ENCODE measurements at places on chromosomes 7 and 10.

- no peak for DNase-seq
Measured at GRCh38 chr7:12584930-12585329, 14.4 kb downstream of the SCIN start.

DNA sequence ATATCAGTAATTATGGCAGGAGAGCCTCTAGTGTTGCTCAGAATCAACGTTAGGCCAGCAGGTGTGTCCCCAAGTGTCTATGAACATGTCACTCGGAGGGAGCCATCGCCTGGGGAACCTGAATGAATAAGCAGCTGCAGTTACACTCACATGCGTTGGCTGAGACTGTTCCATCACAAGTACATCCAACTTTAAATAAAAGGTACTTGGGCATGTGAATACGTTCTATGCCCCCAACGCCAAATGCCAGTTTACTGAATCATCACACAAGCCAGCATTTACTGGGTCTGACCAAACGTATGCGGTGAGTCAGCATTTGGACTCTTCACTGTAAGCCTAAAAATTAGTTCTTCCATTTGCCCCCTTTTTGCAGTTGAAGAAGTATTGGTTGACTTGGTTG is 207.6 kb upstream of the PLXNA4 start:
- DNase-seq: no peak

DNA sequence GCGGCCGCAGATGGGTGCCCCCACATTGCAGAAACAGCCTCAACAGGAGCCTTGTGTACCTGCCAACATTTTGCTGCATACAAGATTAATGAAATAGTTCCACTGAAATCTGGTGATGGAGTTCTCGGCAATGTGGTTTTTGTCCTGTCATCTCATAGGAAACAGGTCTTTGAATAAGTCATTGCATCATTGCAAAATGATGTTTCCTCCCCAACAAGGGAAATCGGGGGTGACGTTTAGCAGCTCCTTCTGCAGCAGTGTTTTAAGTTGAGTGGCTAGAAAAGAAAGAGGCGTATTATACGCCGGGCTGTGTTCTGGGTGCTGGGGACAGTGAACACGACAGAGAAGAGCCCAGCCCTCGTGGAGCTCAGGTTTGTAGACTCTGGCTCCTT is 177.0 kb downstream of the PRKAG2 start:
- no peak for DNase-seq

DNA sequence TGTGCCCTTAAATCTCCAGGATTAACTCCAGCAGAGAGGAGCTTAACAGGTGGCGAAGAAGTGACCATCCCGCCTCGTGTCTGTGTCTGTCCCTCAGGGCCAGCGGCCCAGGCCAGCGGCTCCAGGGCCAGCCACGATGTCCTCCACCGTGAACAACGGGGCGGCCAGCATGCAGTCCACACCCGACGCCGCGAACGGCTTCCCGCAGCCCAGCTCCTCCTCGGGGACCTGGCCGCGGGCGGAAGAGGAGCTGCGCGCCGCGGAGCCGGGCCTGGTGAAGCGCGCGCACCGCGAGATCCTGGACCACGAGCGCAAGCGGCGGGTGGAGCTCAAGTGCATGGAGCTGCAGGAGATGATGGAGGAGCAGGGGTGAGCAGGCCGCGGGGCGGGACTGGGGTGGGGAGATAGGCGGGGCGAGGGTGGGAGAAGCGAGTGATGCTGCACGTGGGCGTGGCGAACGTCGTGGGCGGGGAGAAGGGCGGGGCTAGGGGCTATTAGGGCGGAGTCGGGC is 33.3 kb downstream of the SRRM3 start:
- peak; percentile 74 for DNase-seq

DNA sequence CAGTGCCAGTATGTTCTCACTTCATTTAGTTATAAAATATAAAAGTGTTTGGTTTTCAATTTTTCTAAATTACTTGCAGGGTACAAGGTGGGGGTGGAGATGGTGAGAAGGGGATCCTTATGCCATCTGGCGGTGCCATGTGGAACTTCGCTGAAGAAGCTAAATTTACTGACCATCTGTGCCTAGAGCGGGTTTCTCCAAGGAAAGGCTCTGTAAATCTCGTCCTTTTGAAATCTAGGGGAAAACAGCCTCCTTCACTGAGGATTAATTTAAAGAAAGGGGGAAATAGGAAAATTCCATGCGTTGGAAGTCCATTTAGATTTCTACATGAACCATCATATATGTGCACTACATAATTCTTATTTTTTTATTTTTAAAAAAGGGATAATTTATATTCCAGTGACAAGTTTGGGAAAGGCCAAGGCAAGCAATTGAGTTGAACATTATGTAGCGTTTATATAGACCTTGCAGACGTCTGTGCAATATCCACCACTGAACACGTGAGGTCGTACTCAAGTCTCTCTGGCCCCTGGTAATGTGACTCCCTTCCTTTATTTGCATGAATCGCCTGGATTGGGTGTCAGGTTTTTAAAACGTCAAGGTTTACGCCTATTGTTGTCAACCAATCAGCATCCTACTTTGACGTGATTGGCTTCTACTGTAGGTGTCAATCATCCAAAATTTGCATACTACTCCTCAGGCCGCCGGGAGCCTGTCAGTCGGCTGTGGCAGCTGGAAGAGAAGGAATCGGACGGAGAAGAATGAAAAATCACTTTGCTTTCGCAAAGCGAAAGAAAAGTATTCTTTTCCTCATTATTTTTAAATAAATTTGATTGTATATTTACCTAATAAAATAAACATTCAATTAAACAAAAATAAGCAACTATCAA is 297.1 kb upstream of the NFE2L3 start:
- DNase-seq: no peak

GRCh38 chr7:2270495-2270894 is 28.5 kb downstream of the NUDT1 start:
- no peak for DNase-seq

GRCh38 chr10:15158972-15159371 is 9.5 kb downstream of the NMT2 start:
- DNase-seq: no peak

GRCh38 chr7:29109358-29109757 is 37.0 kb downstream of the CPVL start:
- no peak for DNase-seq

DNA sequence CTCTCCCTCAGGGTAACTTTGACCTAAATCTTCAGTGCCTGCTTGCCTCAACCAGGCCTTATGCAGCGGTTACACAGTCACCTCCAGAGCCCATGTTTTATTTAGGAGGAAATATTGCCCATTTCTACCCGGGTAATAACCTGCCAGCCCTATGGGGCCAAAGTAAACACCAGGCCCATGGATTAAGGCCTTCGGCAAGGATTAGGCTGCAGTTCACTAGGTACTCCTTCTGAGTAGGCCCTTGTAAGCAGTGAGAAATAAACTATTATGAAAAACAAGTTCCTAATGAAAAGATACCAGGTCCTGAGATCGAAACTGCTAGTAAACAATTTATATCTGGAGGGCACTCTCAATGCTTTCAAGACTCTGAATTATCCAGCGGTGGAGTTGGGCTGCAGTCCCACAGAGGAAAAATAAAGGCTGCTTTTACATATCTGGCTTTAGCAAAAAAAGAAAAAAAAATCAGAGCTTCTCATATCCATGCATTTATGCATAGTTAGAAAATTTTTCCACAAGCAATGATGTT is 3.7 kb upstream of the HOXA10 start:
- no peak for DNase-seq

- no peak for DNase-seq
Measured at GRCh38 chr7:94286111-94286510, 108.6 kb upstream of the COL1A2 start.

DNA sequence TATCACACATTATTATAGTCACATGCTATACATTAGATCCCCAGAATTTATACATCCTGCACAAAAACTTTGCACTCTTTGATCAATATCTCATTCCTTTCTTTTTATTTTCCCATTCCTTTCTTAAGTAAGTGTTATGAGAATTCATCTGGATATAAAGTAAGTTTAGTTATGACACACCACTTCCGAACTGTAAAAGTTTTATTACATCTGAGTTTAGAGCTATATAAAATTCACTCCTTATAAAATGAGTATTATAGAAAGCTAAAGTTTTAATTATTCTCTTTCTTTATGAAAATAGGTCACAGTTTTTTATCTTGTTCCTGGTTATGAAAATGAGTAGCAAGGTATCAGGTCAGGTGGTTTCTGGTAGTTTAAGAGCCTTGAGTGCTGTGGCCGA is 84.7 kb upstream of the PLXDC2 start:
- no peak for DNase-seq

- DNase-seq: no peak
Measured at GRCh38 chr7:19215412-19215811, 70.2 kb upstream of the FERD3L start.

DNA sequence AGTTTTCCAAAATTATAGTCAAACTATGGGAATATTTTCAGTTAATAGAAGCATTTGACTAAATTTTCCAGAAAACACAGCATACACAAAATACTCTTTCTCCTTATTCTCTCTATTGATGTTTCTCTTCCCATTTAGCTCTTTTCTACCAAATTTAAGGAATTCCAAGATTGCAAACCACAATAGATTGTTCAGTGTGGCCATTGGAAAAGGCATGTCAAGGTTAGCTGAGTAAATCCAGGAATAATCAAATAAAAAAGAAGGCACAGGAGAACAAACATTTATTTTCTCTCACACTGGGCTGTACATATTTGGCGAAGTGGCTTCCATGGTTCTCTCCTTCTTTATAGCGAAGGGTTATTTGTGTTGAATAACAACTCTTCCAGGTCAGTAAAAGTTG is 117.3 kb downstream of the THSD7A start:
- no peak for DNase-seq

GRCh38 chr7:138289864-138290263 is 170.2 kb upstream of the TRIM24 start:
- no peak for DNase-seq

DNA sequence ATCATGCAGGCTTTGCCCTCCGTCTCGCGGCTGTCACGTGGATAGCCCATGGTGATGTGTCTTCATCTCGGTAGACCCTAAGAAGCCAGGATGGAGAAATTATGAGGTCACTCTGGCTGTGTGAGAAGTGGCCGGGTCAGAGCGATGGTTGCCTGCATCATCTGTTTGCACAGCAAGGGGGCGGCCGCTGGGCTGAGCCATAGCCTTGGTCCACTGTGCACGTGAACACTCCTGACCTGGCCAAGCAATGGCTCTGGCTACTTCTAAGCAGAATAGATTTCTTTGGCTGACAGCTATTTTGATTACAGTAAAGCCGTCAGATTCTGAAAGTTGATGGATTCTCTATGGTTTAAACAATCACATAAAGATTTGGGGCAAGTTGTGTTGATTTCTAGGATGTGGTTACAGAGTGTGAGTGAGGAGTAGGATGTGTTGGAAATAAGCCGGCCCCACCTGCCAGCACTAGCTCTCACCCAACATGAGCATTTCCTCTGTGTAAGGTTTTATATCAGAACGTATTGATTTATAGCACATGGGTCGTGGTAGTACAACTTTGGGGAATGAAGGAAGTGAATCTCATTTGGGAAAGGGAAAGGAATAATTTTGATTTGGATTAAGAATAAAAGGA is 214.4 kb upstream of the GPR26 start:
- no peak for DNase-seq

DNA sequence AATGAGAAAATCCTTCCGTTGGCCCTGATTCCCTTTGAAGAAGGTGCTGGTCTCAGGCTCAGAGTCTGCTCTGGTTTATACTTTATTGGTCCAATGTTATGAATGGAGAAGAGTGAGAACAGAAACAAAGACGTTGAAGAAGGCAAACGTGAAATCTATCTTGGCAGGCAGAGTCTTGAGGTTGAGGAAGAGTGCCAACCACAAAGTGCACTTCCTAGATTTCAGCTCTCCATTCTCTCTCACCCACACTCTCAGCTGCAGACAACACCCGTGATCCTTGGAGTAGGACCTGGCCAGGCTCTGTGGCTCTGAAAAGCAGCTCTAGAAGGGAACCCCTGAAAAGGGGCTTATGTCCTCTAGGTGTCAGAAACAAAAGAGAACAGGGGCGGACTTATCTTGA is 128.9 kb upstream of the PLXNA4 start:
- DNase-seq: no peak

- no peak for DNase-seq
Measured at GRCh38 chr10:31961277-31962074, 32.8 kb upstream of the ARHGAP12 start.

DNA sequence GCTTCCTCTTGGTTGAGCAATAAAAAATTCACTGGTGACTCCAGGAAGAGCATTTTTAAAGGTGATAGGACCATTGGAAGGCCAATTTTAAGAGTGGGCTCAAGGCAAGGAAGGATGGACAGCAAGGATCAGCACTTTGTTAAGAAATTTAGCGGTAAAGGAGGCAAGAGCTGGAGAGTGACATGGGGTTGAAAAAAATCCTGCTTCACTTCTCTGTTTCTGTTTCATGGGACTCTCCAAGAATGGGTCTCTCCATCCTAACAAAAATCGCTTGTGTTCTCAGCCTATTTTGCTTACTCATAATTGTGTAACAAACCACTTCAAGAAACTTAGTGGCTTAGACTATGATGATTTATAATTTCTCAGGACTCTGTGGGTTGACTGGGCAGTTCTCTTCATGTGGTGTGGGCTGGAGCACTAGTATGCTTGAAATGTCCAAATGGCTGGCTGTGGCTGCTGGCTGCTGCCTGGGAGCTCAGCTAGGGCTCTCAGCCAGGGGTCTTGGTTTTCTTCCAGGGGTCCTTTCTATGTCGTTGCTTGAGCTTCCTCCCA is 59.8 kb upstream of the ZNRF2 start:
- no peak for DNase-seq

GRCh38 chr10:95531058-95531809 is 29.9 kb downstream of the SORBS1 start:
- DNase-seq: no peak

- DNase-seq: no peak
Measured at GRCh38 chr7:75875113-75876080, 3.4 kb upstream of the RHBDD2 start.

GRCh38 chr7:149615690-149616270 is 118.2 kb upstream of the ZNF746 start:
- no peak for DNase-seq

DNA sequence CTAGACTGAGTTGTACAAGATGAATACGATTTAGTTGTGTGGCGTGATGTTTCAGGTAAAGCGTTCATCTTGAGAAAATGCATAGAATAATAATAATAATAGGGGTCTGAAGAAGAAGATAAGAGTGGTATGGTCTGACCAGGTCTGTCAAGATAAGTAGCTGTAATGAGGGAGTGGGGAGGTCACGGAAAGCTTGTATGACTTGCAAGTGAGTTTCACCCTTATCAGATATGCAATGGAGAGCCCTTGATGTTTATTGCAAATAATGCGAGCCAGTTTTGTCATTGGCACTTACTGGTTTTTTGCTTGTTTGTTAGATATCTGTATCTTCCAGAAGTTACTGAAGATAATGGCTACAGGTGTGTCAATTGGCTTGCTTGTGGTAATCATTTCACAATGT is 611.5 kb downstream of the CNTNAP2 start:
- no peak for DNase-seq

DNA sequence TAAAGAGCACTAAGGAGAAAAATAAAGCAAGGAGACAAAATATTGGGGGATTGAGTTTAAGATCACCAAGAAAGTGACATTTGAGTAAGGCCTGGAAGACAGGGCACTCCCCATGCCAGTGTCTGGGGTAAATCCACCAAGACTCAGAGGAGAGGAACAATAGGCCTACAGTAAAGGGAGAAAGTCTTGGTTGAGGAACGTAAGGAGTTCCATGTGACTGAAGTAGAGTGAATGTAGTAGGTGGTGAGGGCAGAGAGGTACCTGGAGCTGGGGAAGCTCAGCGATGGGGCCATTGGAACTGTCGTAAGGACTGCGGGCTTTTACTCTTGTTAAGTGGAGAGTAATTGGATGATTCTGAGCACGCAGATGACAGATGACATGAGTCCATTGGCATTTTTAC is 69.4 kb downstream of the CPED1 start:
- DNase-seq: no peak

- DNase-seq: no peak
Measured at GRCh38 chr10:88687853-88688467, 18.1 kb upstream of the LIPK start.

Measured in stimulated activated naive CD4-positive, alpha-beta T cell treated with Interleukin-2 at 50 U/mL for 16 hours (primary cell).